ENCODE measurements at places on chromosomes 11 and 22.

GRCh38 chr22:35258191-35258988 is 1.1 kb downstream of the HMGXB4 start:
- DNase-seq, result peak; percentile 38

GRCh38 chr11:20443596-20443995 is 56.1 kb downstream of the PRMT3 start:
- peak; percentile 9 for DNase-seq

- peak; percentile 15 for DNase-seq
These were observed 168.8 kb downstream of the RCN1 start for GRCh38 chr11:32259641-32260081.

- DNase-seq, result no peak
These were observed 48.8 kb upstream of the GALNT18 start for GRCh38 chr11:11670574-11670973.

DNA sequence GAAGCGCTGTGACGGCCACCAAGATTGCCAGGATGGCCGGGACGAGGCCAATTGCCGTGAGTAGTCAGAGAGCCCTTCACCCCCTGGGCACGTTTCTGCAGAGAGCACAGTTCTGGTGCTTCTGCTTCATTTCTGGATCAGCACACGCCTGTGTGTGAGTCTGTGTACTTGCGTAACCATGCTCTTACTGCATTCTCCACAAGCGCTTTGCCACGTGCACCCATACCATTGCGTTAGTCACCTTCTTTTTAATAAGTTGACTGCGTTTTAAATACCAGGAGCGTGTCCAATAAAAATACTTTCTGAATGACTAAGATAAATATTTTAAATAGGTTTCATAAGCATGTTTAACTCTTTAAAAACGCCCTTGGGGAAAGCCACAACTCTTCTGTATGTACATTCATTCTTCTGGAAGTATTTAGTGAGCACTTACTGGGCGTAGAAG is 143.0 kb upstream of the SORL1-AS1 start:
- peak; percentile 99 for DNase-seq

DNA sequence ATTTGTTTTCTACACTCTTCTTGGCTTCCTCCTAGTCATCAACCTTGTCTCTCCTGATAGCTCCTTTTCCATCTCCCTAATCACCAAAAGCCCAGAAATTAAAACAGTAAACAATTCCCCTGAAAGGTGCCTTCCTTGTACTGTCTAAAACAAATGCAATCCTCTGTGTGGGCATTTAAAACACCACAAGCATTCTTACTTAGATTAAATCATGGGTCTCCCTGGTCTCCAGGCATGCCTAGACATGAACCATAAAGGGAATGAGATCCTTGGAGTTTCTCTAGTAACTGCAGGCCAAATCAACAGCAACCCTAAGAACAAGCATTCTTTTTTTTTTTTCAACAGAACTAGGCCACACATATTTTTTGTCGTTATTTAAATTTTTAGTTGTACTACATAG is 1.9 kb downstream of the BTG4 start:
- no peak for DNase-seq

- DNase-seq, result no peak
These were observed 63.4 kb downstream of the CD6 start for GRCh38 chr11:61034704-61035525.

GRCh38 chr22:17232406-17232805 is 13.2 kb upstream of the ADA2 start:
- no peak for DNase-seq

GRCh38 chr11:103995896-103996295 is 40.5 kb upstream of the DDI1 start:
- no peak for DNase-seq

GRCh38 chr11:20964985-20965384 is 295.6 kb downstream of the NELL1 start:
- DNase-seq, result no peak

- DNase-seq, result no peak
These were observed 919.5 kb downstream of the JRKL start for GRCh38 chr11:97309291-97309690.

GRCh38 chr11:58712531-58712930 is 19.2 kb downstream of the GLYAT start:
- DNase-seq, result no peak

- DNase-seq, result no peak
These were observed 11.1 kb downstream of the MICAL2 start for GRCh38 chr11:12121517-12121916.

- no peak for DNase-seq
These were observed 68.2 kb upstream of the SESN3 start for GRCh38 chr11:95299078-95299679.

DNA sequence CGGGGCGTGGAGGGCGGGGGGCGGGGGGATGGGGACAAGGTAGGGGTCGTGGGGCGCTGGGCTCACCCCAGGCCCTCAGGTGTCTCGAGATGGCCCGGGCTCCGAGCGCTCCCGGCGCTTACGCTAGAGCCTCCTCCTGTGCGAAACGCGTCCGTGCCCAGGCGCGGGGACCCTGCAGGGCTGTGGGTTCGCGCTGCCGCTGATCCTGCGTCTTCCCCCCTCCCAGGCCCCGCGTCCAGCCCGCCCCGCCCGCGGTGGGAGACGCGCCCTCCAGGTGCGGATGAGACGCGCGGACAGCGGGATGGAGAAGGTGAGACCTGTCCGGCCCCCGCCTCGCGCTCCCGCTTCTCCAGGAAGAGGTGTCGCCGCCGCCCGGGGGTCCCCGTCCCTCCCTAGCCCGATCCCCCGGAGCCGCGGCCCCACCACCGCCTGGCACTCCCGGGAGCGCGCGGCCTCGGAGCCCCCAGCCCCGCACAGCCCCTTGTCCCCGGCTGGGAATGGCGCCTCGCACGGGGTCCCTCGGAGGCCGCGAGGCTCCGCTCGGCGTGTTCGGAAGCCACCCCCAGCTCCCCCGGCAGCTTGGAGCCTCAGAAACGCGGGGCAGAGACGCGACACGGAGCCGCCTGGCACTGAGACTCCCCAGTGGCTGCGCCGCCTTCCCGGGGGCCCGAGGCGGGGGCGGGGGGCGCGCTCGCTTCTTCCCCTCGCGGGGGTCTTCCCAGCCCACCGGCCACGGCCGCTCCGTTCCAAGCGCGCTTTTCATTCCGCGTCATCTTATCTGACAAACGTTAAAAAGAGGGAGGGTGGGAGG is 27.6 kb upstream of the TOLLIP start:
- peak; percentile 10 for DNase-seq

DNA sequence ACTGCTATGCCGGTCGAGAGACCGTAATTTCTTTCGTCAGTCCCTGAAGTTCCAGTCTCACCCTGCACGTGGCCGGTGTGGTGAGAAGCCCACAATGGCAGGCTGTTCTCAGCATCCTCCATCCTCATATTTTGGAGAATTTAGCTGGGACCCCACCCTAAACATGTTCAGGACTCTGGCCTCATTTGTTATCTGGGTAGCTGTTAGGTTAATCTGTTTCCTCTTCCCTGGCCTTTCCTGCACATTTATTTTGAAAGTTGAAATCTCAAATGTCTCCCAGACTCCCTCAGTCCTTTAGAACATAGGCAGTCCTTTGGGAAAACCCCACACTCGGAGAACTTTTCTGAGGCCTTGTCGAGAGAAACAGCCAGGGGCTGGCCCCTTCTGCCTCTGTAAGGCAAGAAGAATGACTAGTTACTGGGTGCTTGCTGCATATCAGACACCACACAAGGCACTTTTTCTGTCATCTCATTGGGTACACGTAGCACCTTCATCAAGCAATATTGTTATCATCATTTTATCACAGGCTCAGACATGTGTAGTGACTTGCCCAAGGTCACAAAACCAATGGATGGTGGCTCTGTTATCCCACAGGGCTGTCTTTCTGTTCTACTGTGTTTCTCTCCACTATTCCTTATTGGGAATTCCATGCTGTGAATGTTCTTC is 109.3 kb upstream of the CRYBB3 start:
- DNase-seq, result no peak

- peak; percentile 61 for DNase-seq
These were observed 1.2 kb downstream of the DDX17 start for GRCh38 chr22:38504731-38505540.

DNA sequence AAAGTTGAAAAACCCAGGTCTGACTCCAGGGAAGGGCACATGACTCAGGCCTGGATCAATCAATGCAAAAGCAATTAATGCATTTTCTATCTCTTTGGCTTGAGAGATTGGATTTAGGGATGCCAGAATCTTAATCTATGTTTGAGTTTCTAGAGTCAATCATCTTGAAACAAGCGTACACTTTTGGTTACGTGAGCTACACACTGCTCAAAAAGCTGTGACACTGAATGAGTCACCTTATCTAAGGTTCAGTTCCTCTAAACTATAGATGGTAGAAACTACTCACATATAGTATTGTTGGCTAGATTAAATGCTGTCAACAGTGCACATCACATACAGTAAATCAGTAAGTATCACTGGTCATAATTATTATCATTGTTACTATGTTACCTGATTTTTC is 24.2 kb downstream of the MRE11 start:
- no peak for DNase-seq

DNA sequence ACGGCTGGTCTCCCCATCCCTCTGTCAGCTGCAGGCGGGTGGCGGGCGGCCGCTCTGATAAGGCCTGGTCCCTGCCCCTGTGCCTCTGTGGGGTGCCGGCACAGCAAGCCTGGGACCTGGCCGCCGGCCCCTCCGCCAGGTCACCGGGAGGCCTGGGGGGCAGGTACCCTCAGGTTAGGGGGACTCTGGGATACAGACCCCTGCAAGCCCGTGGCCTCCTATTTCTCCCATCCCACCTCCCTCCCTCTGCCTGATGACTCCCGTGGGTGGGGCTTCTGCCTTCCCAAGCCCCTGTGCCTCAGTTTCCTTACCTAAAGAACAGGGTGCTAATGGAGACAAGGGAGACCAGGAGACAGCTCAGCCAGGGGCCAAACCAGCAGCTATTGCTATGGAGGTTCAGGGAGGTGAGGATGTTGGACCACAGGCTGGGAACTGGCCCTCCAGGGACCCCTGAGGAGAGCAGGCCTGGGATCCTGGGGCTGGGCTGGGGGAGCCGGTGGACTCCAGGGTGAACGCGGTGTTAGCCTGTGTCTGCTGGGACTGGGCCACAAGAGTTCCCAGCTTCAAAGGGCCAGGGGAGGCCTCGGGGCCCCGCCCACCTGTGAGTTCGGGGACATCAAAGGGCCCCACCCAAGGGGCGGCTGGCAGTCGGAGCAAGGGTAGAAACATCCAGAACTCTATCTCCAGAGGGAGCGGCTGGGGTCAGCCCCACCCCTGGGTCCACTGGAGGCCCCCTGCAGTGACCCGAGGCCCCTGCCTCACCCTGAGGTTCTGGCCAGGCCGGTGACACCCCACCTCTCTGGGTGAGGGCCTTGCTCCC is 32.0 kb upstream of the TH start:
- DNase-seq, result no peak

GRCh38 chr11:83508804-83509203 is 222.6 kb upstream of the CCDC90B start:
- DNase-seq, result no peak

- no peak for DNase-seq
These were observed 31.3 kb downstream of the NEFH start for GRCh38 chr22:29511126-29511862.

DNA sequence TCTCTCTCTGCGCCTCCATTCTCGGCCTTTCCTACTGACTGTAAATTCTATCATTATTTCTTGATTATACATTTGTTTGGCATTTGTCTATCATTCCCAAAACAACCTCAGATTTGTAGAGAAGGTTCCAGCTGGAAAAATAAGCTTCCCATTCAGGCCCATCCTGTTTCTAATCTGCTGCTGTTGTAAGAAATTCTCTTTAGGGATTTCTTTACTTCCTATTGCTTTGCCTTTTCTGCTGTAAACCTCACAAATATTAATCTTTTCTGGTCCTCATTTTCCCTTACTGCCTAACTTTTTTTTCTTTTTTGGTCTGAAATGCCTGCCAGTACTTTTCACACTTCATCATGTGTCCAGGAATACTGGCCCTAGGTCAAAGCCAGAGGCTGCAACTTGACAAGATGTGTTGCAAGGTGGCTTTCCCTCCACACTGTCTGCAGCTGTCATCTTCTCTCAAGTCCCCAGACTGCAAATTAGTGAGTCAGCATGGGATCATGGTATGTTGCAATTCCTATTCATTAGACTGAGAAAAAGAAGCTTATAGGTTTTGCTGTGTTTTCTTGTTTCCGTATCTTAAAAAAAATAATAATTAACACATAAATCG is 858.7 kb upstream of the CHORDC1 start:
- peak; percentile 48 for DNase-seq

GRCh38 chr11:2644844-2645778 is 54.7 kb downstream of the KCNQ1OT1 start:
- DNase-seq, result no peak

GRCh38 chr11:128029219-128029722 is 558.1 kb downstream of the ETS1 start:
- peak; percentile 43 for DNase-seq

DNA sequence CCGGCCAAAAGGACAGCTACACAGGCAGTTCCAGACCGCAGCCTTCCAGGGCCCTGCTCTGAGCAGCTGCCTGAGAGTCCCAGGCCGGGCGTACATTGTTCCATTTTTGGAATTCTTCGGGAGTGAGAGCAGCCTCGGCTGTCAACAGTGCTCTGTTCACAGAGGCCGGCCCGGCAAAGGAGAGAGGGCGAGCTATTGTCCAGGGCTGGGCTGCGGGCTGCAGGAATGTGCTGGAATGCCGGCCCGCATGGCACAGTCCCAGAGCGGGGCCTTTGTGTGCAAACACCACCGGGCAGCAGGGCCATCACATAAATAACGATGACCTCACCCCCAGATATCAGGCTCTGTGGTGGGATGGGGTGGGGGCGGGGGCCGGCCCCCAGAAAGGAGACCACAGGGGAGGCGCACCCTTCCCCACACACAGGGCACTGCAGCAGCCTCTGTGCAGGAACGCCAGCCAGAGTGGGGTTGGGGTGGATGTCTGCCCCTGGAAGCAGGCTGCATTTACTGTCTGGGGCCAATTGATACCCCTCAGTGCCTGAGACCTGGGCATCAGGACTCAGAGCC is 15.8 kb downstream of the LINC01488 start:
- peak; percentile 99 for DNase-seq

DNA sequence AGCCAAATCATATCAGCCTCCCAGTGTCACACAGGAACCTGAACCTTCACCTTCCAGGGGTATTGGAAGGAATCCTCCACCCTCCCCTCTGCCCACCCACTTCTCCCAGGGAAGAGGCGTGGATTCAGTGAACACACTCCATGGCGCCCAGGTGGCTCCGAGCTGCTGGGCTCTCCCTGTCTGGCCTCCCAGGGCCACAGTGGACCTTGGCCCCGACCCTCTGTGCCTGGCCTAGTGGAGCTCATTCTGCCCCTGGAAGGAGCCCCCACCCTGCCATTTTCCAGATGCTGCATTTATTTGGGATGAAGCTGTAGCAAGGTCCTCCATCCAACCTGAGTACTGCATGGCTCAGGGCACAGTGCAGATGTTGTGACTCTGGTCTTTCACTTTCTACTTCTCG is 1340.1 kb downstream of the TBC1D22A start:
- no peak for DNase-seq

GRCh38 chr22:26394777-26395176 is 34.3 kb upstream of the ASPHD2 start:
- DNase-seq, result no peak

GRCh38 chr11:126914166-126914565 is 86.4 kb downstream of the KIRREL3 start:
- DNase-seq, result no peak

- no peak for DNase-seq
These were observed 47.5 kb upstream of the GRAMD1B start for GRCh38 chr11:123382555-123383074.

GRCh38 chr11:129947474-129947873 is 52.1 kb upstream of the NFRKB start:
- DNase-seq, result no peak

- DNase-seq, result no peak
These were observed 2.6 kb upstream of the TOP3B start for GRCh38 chr22:21985214-21985613.

Measured in EL (cell line).